ENCODE measurements at places on chromosomes 2 and 18.

DNA sequence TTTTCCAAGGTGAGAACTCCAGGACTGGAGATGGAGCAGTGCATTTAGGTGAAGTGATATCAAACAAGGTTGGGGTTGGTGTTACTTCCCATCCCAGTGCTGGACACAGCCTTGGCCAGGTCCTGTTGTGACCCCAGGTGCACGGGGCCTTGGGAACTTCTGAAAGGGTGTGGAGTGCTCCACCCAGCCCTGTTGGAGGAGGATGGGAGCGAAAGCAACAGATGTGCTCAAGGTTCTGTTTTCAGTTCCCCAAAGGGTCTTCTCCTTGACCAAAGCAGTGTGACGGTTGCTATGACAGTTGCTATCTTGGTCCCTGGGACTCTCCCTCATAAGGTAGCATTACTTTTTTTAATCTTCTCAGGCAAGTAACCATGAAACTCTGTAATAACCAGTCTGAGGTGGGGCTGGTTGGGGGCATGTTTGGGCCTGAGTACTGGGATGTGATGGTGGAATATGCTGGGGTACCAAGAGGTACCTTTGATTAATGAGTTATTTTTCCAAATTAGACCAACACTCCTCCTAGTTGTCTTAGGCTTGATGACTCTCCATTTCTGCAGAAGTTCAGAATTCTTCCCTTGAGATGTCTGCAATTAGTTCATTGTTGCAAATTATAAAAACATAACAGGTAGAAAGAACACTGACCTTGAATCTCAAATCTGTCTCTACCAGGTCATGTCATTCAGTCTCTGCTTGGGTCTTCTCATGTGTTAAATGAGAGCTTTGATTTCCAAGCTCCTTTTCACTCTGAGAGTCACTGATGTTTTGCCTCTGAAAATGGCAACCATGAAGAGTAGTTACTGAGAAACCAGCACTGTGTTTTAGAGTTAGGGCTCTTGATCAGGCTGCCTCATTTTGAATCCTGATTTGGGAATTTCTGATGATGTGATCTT is 154.5 kb downstream of the RPIA start:
- no peak for DNase-seq

DNA sequence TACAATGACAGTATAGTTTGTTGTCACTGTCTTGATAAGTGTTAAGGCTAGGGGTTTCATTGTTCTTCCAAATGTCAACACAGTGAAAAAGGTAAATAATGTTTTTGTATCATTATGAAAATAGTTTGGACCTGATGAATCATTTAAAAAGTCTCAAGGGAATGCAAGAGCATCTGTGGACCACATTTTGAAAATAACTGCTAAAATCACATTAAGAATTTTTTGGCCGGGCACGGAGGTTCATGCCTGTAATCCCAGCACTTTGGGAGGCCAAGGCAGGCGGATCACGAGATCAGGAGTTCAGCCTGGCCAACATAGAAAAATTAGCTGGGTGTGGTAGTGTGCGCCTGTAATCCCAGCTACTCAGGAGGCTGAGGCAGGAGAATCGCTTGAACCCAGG is 10.3 kb downstream of the SCN1A start:
- DNase-seq = no peak

DNA sequence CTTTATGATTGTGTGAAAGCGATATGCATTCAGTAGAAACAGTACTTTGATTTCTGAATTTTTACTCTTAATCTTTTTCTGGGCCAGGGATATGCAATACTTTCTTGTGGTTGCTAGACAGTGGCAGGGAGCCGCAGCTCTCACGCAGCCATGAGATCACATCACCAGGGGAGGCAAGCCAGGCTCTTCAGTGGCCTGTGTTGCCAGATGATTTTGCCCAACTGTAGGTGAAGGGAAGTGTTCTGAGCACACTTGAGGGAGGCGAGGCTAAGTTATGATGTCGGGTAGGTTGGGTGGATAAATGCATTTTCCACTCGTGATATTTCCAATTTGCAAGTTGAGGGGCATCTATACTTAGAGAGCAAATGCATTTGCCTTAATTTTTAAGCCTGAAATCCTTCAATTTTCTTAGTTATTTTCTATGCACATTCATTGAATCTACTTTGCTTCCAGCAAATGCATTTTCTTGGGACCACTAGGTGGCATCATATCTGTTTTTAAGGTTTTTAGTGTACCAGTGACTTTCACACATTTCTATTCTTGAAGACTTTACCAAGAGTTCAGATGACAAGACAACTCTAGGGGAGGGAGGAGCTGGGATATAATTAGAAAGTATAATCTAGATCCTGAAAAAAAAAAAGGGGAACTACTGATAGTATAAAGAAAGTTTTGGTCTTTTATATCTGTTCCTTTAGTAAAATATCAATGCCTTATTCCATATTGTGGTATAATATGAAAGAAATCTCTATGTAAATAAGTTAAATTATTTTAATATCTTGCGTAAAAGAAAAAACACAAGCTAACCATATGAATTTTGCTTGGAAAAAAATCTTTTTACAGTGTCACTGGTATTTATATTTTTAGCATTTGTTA is 643.3 kb downstream of the SOCS6 start:
- DNase-seq = no peak

- no peak for DNase-seq
Measured at GRCh38 chr2:60094450-60094929, 459.0 kb downstream of the BCL11A start.

GRCh38 chr2:195741191-195741590 is 84.2 kb downstream of the SLC39A10 start:
- DNase-seq = no peak

DNA sequence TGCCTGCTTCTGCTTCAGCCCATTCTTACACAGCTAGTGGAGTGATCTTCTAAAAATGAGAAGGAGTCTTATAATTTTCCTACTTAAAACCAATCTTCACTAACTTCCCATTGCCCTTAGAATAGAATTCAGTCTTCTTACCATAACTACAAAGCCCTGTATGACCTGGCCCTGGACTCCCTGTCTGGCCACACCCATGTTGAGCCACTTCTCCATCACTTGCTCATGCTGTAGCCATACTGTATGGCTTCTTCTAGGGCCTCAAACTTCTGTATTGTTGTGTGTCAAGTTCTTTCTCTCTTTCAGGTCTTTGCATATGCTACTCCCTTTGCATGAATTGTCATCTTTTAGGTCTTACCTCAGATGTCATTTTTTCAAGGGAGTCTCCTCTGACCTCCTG is 11.2 kb downstream of the DGUOK start:
- DNase-seq = no peak

DNA sequence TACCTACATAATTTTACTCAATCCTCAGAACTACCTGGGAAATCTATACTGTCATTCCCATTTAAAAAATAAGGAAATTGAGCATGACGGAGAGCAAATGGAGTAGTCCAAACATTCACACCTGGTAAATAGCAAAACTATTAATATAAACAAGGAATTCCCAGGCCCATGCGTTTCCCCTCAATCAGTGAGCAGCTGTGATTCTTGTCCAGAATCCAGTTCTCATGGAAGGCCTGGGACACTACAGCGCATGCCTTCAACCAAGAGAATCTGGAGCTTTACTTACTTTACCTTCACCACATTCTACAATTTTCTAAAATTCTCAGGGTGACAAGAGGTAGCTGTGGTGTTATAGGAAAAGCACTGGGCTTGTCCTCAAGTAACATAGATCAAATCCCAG is 259.0 kb downstream of the LRATD1 start:
- no peak for DNase-seq

- no peak for DNase-seq
Measured at GRCh38 chr18:34595690-34596089, 114.4 kb upstream of the DTNA start.

- peak; percentile 39 for DNase-seq
Measured at GRCh38 chr18:500632-501405, at the start of gene COLEC12. Gene COLEC12 (minus strand): TSS chr18:500701. CDS start chr18:500514, 187 bp downstream.

DNA sequence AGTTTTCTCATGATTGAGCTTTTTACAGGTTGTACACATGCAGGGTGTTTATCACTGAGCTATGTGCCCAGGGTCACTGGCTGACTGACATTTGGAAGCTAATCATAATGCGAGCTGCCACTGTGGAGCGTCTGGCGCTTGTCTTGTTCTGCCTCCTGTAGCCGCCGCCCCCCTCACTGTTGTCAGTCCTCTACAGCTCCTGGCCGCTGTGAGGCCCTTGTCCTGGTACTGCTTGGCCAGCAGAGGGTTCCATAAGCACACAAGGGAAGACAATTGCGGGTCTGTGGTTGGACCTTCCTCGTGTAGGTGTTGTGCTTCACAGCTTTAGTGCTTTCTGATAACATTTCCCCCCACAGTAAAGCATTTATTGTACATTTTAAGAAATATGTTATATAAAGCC is 105.6 kb upstream of the LDLRAD4 start:
- DNase-seq = no peak

- DNase-seq = no peak
Measured at GRCh38 chr2:187971893-187972292, 319.8 kb upstream of the GULP1 start.

DNA sequence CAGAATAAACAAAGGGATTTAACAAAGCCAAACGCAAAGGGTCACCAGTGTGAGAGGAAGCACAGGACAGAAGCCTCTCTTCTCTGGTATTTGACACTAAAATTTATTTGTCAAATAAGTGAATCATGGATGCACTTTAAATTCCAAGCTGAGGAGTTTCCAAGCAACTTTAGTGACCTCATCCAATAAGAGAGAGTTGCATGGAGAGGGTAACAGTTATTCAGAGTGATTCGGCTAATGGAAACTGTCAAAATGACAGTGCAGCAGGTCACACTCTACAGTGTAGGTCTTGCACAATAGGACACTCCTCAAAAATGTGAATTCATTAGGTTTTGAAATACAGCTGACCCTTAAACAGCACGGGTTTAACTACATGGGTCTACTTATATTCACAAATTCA is 103.9 kb upstream of the ACVR1C start:
- DNase-seq = no peak

- no peak for DNase-seq
Measured at GRCh38 chr18:4755848-4756247, 300.7 kb upstream of the DLGAP1 start.

- no peak for DNase-seq
Measured at GRCh38 chr18:49967171-49967570, 153.8 kb upstream of the ACAA2 start.

GRCh38 chr2:43255296-43255910 is 29.0 kb upstream of the ZFP36L2 start:
- no peak for DNase-seq

All from mesothelial cell of epicardium (in vitro differentiated cells).